Globus pallidus (tissue), 1 donor: ENCODE measurements at places on chromosomes 2 and 18.

DNA sequence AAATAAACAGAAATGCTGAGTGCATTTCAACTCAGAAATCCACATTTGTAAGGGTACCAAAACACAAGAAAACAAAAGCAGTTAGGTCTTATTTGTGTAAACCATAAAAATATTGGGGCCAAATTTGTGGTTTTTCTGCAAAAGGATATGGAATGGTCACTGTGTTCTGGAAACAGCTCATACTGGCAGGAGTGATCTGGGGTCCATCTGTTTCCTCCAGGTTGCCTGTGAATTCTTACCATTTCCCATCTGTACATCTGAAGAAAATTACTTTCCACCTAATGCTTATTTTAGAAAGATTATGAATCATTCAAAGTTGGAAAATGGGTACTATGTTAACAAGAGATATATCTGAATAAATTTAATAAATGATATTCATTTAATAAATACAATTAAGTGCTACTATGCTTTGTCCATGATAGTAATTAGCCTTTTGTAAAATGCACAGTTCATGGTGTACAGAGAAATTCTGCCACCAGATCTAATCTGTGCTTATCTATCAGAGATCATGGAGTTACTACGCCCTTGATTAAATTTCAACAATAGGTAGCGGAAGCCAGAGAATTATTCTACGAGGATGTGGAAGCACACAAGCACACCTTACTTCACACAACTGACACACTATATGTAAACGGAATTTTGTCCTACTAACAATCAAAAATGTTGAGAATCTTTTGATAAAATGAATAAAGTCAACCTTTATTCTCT, 10.9 kb downstream of the ALS2 start:
- DNase-seq: no peak

DNA sequence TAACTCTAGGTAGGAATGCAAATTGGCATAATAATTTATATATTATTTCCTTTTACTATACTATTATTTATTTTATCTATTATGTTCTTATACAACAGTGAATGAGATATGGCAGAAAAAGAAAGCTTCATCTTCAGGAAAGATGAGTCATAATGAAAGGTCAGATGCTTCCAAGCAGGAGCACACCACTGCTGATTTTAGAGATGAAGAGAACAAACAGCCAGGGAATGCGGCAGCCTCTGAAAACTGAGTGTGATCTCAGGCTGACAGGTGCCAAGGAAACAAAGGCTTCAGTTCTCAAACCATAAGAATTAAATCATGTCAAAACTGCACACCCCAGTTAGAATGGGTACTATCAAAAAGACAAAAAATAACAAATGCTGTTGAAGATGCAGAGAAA, 149.0 kb downstream of the CCDC178 start:
- DNase-seq: no peak

- DNase-seq: peak; percentile 51
These were observed 129.6 kb upstream of the DNAJC10 start for GRCh38 chr2:182586426-182586825.

GRCh38 chr2:50431958-50432650, 599.8 kb downstream of the NRXN1 start:
- no peak for DNase-seq

GRCh38 chr2:117957616-117958015, 56.3 kb downstream of the CCDC93 start:
- no peak for DNase-seq

DNA sequence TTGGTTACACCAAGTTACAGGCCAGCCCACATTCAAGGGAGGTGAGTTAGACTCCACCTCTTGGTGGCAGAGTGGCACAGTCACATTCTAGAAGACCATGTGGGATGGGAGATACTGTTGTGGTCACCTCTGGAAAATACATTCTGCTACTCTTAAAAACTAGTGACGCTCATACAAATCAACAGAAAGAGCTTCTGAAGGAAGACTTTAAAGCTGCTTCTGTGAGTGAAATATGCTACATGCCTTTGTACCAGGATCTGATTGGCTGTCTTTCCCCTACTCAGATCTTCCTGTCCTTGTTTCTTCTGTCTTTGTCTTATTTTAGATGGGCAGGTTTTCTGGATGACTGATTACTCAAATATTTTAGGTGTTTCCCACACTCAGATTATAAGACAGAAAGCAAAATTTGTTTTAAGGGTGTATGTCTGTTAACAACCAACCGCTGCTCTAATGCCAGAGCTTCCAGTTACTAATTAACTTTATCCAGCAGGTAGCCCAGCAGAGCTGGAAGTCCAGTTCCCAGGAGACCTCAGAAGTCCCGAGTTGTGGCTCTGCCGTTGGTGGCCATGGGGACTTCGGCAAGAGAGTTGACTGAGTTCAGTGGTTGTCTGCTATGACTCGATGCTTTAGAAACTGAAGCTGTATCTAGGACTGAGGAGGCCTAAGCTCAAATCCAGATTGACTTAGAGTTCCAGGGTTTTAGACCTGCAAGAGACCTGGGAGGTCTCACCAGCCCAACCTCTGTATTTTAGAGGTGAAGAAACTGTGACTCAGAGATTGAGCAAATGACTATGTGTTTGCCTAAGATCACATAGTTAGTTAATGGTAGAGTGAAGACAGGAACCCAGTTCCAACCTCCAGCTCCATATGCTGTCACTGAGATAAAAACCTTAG, 7.4 kb downstream of the IL1R2 start:
- DNase-seq: no peak

DNA sequence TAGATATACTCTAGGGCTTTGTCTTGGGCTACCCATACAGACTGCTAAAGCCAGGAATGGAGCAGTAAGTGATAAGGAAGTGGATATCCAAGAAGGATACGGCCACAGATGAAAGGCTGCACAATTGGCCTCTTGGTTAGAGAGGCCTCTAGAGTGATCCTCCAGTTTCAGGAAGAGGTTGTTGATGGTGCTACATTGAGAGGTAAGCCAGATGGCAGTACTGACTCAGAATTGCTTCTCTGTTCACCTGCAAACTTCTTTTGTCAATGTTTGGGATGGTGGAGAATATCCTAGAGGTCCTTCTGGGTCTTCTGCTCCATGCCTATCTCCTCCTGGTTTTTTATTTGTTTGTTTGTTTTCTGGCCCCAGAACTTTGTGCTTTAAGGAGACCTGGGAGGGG, 226.8 kb upstream of the LRRTM1 start:
- DNase-seq: no peak

DNA sequence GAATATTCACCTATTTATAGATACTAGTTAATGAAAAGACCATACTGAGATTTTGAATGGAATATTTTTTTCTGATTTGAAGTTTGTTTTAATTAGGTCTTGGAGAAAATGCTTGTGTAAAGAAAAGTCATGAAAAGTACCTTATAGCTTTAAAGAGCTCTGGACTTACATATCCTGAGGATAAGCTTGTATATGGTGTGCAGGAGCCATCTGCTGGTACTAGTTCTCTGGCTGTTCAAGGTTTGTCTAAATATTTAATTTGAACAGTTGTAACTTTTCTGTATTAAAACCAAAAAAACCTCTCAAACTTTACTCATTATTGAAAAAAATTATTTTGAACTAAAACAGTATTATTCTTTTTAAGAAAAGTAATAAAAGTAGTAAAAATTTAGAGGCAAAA, 50.1 kb downstream of the UBR3 start:
- peak; percentile 40 for DNase-seq

DNA sequence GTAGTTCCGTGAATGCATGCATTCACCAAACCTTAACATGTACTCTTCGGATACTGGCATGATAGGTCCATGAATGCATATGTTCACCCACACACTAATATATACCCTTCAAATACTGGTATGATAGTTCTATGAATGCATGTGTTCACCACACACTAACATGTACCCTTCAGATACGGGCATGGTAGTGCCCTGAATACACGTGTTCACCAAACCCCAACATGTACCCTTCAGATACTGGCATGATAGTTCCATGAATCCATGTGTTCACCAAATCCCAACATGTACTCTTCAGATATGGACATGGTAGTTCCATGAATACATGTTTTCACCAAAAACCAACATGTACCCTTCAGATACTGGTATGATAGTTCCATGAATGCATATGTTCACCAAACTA, 48.5 kb upstream of the ALKAL2 start:
- no peak for DNase-seq

DNA sequence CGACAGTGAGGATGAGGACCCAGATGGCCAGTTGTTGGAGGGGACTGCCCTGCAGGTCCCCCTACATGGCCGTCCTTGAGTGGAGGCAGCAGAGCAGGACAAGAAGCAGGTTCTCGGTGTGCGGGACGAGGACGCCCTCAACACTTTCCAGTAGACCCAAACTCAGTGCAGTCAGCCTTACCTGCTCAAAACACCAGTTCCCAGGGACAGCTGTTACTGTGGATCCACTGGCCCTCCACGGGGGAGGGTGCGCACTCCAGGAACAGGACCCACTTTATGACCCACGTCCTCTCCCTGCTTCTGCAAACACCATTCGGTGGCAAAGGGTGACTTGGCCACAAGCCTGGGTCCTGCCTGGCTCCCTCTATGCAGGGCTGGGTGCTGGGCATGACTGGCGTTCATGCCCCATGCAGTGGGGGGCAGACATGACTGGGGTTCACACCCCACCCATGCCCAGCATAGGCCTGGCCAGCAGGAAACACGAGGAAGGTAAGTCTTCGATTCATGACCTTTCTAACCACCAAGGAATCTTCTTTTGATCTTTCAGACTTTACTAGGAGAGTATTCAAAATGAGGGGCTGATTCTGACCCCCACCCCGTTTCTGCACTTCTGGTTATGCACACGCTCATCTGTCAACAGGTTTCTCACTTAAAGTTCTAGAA, 233.7 kb downstream of the HDAC4 start:
- no peak for DNase-seq

GRCh38 chr2:144712550-144712940, 192.6 kb upstream of the ZEB2 start:
- DNase-seq: no peak

- no peak for DNase-seq
These were observed 420.3 kb upstream of the CHAC2 start for GRCh38 chr2:53347269-53347668.

- DNase-seq: no peak
These were observed 44.2 kb downstream of the TACR1 start for GRCh38 chr2:75155115-75155514.

DNA sequence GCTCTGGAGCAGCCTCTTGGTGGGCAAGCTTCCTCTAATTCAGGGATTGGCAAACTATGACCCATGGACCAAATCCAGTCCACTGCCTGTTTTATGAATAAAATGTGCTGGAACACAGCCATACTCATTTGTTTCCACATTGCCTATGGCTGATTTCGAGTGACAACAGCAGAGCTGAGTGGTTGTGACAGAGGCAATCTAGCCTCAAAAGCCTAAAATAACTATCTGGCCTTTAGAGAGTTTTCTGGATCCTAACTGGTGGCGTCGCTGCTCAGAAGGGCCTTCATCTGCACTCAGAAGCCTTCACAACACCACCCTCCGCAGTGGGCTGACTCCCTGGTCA, 147.1 kb downstream of the CCBE1 start:
- DNase-seq: peak; percentile 4

DNA sequence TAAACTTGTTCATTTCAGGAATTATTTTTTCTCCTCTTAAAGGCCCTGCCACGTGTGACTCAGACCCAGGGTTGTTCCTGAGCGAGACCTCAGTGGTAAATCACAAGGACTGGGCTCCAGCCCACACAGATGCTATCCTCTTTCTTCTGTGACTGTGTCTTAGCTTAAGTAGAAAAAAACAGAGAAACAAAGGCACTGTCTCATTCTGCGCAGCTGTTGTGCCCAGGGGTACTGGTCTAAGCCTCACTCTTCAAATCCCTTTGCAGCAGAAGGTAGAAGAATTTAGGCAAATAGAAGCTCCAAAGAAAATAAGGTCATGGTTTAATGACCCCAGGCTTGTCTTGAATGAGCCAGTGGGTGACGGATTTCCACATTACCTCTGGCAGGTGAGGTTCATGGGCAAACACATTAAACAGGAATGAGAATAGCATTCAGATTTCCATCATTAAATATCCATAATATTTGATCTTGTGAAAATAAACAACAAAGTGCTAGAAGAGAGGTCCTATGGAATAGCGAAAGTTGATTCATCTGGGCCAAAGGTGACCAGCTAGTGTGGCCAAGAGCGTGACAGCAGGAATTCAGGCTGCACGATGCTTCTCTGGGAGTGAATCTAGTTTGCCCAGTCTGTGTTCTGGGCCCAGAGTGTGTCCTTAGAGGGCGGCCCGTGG, 63.3 kb downstream of the LIPG start:
- DNase-seq: no peak

GRCh38 chr2:172865422-172865821, 129.8 kb downstream of the RAPGEF4 start:
- DNase-seq: no peak

- DNase-seq: no peak
These were observed 221.1 kb downstream of the ANAPC1 start for GRCh38 chr2:111662771-111663470.
